Esophagus mucosa (tissue), 1 donor: ENCODE measurements at places on chromosomes 7 and 10. TPM values are rescaled to one million over a fixed set of nuclear protein-coding genes. Genes with fewer than 3 reads are reported as not detected.

The COL17A1 gene
- 204 TPM for total RNA-seq

The CALHM1 gene
- 0.04 TPM for total RNA-seq

The ACSM6 gene
- total RNA-seq, result not detected

The CXCL12 gene
- 14.0 TPM for total RNA-seq

The NKX2-3 gene
- total RNA-seq, result 0.12 TPM

The LRRC61 gene
- 9.6 TPM for total RNA-seq

The VIPR2 gene
- 0.04 TPM for total RNA-seq

The AKR1C2 gene
- total RNA-seq, result 115 TPM

The ZWINT gene
- 23.7 TPM for total RNA-seq

The FGFBP3 gene
- total RNA-seq, result 0.56 TPM

The FAM25G gene
- total RNA-seq, result 3.4 TPM

The IRF5 gene
- 15.7 TPM for total RNA-seq

The MINDY4 gene
- 2.4 TPM for total RNA-seq

The CALY gene
- total RNA-seq, result not detected

The TMEM213 gene
- not detected for total RNA-seq
